Fibroblast of gingiva (primary cell): ENCODE measurements at places on chromosomes 6 and 20.

- DNase-seq, result no peak
Observed at GRCh38 chr6:18600255-18600654, 213.1 kb downstream of the RNF144B start.

DNA sequence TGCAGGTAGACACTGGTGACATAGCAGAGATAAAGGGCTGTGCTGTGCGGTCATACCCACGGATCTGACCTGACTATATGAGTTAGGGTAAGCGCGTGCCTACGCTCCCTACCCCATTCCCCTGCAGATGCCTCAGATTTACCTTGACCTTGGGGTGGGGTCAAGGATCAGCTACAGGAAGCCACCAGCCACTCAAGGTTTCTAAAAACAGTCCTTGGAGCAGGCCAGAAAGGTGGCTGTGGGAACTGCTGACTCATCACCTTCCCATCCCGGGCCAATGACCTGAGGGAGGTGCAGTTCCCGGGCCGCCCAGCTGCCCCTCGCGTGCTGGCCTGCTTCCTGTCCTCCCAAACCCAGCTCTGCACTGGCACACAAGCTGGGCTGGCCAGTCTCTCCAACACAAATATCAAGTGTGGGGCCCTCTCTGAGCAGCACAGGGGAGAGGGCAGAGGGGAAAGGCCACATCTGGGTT is 23.0 kb downstream of the KCNK5 start:
- DNase-seq, result no peak

GRCh38 chr6:33705955-33706725 is 5.4 kb downstream of the UQCC2 start:
- no peak for DNase-seq

DNA sequence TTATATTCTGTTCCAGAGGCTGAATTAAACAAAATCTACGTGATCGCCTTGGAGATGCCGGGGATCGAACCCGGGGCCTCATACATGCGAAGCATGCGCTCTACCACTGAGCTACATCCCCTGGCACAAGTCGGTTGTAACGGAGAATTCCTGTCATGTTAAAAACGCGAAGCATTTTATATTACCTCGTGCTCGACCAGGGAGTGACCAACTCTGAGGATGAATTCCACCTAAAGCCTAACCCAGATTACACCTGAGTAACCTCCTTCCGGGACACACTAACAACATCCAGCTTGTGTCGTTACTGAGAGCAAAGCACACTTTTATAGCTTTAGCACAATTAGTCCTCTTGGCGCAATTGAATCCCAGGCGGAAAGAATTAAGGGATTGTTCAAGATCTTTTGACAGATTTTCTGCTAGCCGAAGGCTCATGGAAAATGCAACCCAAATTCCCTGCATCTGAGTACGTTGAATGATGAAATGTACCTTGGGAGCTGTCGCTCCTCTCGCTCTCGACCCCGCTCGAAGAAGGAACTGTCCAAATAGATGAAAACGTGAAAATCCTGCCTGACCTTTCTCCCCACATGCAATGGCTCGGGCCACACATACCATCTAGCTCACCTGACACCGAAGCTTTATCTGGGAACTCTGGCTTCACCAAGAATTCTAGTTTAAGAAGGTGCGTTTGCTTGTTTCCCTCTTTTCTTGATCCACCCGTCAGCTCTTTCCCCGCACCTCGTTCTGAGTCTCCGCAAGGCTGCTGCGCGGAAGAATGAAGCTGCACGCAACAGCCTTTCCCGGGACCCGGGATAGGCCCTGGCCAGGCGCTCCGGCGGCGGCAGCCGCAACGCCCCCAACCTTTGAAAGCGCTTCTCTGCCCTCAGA is 148.3 kb downstream of the GPX5 start:
- peak; percentile 61 for DNase-seq

GRCh38 chr6:138518054-138518453 is 18.8 kb upstream of the NHSL1 start:
- DNase-seq, result no peak

DNA sequence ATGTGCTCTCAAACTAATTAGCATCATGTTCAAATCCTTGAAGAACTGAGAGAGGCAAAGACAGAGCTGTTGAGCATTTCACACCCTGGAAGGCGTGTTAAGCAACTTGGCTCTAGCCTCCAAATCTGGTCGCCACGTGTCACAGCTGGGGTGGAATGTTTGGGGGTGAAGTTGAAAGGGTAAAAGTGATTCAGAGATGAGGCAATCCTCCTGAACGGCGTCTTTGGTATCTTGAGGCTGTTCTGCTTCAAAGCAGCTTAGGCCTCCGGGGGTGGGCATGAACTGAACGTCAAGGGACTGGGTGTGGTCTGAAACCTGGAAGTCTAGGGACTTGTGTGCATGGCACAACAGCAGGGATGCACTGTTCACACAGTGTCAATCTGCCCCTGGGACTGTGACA is 62.3 kb downstream of the TRAM2 start:
- peak; percentile 89 for DNase-seq

DNA sequence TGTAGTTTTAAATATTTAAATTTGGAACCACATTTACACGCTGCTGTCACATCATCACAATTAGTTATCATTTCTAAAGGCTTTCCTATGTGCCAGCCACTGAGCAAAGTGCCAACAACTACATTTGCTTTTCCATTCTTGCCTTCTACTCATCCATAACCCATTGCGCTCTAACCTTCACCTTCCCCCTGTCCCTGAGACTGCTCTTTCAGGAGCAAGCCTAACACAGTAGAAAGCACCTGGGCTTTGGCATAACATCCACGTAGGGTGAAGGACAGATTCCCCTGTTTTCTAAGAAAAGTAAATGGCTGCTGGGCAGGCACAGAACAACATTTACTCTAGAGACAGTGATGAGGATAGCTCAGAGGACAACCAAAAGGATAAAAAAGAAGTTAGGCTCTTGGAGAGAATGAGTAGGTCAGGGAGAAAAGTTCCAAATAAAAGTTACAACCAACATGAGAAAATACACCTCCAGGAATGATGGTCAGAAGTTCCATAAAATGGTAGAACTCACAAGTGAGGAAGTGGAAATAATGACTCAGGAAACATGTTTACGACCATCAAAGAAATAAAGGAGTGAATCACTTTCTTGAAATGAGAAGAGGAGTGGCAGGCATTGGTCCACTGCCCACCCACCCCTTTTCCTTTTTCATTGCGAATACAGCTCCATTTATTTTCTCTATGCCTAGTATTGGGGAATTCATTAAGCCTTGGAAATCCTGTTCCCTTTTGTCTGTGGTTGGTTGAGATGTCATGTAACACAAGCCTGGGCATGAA is 77.2 kb downstream of the PFDN4 start:
- DNase-seq, result no peak

DNA sequence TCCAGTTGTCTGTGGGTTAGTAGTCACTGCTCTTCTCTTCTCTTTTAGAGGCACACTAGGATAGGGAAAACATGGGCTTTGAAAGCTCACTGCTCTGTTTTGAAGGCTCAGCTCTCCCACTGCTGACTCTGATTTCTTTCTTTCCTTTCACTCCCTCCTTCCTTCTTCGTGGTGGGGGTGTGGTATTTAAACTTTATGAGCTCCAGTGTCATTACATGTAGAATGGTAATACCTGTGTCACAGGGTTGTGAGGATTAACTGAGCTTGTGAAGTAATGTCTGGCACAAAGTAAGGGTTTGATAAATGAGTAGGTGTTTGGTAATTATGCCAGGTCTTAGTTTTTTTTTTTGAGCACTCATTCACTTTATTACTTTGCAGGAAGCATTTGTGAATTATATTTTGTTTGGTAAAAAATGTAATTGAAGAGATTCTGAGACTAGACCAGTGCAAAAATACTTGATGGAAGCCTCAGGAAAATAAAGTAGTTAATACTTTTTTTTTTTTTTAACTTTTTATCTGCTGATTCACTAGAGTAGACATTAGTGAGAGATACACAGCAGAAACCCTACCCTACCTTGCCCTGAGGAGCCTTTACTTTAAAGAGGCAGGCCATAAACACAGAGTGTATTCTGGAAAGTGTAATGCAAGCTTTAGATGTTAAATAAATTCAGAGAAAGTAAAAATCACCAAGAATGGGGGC is 17.3 kb downstream of the SMAP1 start:
- DNase-seq, result no peak

- DNase-seq, result no peak
Observed at GRCh38 chr6:107271208-107271790, 156.0 kb upstream of the BEND3 start.

DNA sequence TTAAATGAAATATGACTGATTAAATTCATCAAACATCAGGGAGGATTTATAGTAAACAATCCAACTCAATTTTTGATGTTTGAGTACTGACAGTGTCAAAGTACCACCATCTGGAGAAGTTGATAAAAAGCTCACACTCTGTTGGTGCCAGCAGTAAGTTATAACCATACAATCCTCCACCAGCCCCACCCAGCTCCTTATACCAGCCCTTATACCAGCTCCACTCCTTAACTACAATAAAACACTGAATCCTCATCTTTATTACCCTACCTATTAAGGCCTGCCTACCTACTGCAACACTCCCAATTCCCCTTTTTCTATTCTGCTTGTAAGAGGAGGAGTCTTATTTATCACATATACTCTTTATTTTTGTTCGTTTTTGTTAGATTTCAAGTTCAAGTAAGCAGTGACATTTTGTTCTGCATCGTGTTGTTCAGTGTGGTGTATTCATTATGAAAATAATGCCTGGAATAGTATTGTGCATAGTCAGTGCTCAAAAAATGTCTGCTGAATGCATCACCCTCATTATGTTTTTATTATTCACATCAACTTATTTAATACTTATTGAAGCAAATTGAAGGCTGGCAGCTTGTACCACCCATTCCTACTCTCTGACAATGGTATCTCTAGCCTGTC is 954.7 kb upstream of the ADGRB3 start:
- no peak for DNase-seq

DNA sequence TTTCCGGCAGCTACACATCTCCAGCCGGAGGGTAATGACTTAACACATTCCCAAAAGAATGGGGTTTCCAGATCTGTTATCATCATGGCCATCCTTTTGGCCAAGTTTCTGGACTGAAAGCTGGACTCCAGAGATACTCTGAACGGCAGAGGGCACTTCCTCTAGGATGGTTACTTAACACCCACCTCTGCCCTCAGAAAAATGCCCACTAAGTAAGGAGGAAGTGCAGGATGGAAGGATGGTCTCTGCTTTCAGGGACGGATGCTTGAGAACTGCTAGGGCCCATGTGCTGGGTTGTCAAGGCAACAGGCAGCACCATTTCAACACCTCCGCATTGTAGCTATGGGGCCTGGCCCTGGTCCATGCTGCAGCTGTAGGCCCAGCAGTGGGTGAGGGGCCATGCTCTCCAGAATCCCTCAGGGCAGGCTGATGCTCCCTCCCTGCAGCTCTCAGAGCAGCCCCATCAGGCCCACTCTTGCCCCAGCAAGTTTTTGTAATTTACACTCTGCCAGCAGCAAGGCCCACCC is 16.5 kb upstream of the TGM3 start:
- no peak for DNase-seq

GRCh38 chr6:35487658-35488516 is 9.0 kb downstream of the TEAD3 start:
- DNase-seq, result no peak

DNA sequence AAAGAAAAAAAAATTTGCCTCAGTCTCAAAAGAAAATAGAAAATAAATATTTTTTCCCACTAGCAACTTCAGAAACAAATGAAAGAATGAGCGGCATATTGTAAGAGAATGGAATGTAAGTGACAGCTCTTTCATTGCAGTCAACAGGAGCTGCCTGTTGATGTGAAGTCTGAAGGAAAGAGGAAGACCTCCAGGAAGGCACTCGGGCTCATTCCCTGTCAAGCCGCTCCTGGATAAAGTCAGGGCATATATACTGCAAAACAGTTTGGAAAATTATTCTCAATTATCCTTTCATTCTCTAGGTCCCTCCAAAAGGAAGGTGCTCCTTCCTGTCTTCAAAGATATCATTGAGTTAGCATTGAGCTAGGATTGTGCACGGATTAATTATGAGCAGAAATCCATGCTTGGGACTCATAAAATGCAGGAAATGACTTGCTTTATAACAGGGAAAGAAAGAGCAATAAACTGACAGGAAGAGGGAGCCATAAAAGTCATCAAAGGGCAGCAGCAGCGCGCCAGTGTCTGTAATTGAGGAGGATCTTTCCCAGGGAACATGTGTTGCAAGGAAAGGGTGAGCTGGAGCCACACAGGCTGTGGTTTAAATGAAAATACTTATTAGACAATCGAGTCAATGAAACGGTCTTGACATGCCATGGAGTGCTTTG is 218.2 kb downstream of the C6orf118 start:
- no peak for DNase-seq

- DNase-seq, result no peak
Observed at GRCh38 chr6:32637219-32637880, at the start of gene HLA-DQA1. TSS of gene HLA-DQA1 (plus strand) at chr6:32637406. CDS start at chr6:32637459, 53 bp downstream.

DNA sequence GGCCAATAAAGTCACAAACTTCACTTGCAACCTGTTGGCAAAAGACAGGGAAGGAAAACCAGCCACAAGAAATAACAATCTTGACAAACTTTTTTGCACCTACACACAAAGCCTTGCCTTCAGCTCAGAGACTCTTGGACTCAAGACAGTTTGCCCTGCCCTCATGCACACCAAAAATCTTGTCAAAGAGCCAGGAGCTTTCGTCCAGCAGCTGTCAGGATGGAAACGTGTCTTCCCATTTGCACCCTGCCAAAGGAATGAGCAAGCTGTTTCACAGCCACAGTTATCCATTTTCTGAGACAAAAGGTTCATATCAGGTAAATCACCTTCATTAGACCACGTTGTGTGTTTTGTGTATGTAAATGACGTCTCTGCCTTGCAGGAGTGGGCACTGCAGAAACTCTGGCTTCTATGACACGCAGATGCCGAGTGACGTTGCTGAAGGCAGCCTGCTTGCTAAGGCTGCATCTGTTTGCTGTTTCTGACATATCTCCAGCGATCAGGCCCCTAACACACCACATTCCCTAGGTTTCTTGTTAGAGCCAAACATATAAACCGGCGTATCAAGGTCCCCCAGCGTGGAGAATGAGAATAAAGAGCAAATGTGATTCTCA is 193.4 kb downstream of the SYNDIG1 start:
- peak; percentile 37 for DNase-seq

DNA sequence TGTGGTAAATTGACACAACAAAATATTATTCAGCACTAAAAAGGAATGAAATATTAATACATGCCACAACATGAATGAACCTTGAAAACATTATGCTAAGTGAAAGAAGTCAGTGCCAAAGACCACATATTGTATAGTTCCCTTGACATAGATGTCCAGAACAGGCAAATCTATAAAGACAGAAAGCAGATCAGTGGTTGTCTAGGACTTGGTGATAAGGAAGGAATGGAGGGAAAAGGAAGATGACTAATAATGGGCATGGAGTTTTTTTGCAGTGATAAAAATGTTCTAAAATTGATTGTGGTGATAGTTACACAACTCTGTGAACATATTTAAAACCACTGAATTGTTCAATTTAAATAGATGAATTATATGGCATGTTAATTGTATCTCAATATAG is 32.5 kb downstream of the TBX18 start:
- DNase-seq, result no peak
